Activated CD4-positive, CD25-positive, alpha-beta regulatory T cell treated with anti-CD3 and anti-CD28 coated beads, Interleukin-2, amount 50 U/mL, for 24 hours (primary cell): ENCODE measurements at places on chromosomes 11 and 22.
A peak's percentile ranks its signal among the peaks of the same experiment; 100 is the strongest.

DNA sequence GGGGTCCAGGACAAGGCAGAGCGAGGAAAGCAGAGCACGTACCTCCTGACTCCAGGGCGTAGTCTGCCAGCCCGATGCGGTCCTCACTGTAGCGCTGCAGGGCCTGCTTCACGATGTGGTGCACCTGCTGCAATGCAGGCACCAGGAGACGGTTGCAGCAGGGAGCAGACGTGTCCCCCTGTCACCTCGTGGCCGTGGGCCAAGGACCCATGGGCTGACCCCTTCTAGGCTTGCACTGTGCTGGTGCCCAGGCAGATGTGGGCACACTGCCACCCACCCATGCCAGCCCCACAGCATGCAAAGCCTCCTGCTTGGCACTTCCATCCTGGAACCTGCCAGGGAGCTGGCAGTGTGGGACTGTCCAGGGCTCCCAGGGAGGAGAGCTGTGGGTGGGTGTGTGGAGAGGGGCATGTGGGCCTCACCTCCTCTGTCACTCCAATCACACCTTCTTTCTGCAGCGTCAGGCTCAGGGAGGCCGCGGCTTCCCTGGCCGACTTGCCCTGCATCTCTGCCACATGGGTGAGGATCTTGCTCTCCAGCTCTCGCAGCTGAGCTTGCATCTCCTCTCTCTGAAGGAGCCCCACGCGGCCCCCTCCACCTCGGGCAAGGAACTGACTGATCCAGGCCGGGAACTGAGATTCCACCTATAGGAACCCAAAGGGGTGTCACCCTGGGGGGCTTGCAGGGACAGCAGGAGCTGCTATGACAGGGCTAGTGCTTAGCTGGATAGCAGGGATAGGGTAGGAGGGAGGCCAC lies 16.3 kb downstream of the SUN2 start:
- no peak for ATAC-seq

DNA sequence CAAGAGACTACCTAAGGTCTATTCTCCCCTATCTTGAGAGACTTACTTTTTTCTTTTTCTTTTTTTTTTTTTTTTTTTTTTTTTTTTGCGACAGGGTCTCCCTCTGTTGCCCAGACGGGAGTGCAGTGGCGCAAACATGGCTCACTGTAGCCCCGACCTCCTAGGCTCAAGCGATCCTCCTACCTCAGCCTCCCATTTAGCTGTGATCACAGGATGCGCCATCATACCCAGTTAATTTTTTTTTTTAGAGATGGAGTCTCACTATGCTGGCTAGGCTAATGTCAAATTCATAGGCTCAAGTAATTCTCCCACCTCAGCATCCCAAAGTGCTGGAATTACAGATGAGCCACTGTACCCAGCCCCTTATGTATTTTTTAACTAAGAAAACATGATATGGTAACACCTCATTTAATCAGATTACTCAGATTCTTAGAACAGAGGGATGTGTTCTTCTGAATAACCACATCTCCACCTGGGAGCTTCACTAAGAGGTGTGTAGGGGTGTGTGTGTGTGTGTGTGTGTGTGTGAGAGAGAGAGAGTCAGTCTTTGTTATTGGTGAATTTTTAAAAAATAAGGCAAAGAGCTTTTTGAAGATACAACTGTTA lies 102.9 kb downstream of the USP35 start:
- ATAC-seq, result peak; percentile 63

DNA sequence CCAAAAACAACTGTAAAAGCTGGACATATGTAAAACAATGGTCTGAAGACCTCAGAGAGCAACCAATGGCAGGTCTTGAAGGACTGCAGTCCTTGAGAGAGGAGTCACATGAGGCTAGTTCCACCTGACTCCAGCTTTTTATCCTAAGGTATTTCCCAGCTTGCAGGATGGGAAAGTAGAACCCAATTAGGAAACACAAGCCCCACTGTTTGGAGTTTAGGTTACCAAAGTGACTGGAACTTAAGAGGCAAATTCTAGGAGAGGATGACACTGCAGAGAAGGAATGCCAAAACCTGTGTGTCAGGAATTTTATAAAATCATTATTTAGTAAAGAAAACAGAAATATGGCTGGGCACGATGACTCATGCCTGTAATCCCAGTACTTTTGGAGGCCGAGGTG lies 18.4 kb downstream of the OR2AT4 start:
- no peak for ATAC-seq

- ATAC-seq, result no peak
These were observed 839 bp downstream of the CEP164 start for GRCh38 chr11:117328375-117329010.

GRCh38 chr11:34238533-34238932 lies 119.3 kb downstream of the ABTB2 start:
- no peak for ATAC-seq

DNA sequence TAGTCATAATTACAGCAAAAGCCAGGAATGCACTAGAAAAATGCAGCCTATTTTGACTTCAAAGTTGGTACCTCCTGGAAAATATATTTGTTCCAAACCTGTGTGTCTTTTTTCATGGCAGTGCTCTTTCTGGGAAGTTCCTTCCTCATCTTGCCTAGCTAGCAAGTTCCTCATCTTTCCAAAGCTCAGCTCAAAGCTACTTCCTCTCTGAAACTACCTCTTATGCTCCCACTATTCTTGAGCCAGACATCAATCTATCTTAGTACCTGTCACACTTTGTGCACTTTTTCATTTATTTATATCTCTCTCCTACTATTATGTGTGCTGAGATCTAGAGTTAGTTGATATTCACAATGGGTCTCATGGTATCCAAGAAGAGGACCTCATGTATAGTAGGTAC lies 191.6 kb upstream of the CCDC90B start:
- no peak for ATAC-seq

- no peak for ATAC-seq
These were observed 267.6 kb upstream of the DDI1 start for GRCh38 chr11:103768816-103769215.

- no peak for ATAC-seq
These were observed 91.3 kb downstream of the MYEOV start for GRCh38 chr11:69385144-69385820.

DNA sequence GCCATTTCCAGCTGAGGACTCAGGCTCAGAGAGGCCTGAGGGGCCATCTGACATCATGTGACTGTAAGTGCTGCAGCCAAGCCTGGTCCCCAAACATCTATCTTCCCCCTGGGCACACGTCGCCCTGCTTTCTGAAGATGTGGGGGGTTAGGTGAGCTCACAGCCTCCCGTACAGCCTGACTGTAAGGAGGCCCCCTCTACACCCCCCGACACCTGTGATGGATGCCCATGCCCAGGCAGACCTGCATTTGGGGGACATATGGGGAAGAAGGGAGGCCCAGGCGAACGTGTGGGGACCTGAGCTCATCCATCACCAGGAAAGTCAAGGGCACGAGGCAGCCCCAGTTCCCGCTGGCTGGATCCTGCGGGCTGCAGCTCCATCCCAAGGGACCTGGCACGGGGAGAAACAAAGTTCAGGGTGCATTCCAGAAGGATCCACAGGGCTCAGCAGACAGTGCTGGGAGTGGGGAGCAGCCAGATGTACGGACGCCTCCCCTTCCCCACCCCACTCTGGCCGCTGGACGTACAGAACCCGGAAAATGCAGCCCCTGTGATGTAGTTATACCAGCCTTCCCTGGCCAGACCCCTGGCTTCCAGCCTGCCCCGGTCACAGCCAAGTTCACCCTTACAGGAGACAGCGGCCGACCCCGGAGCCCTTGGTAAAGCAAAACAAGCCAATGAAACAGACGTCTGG lies 1431.4 kb downstream of the BRD1 start:
- ATAC-seq, result no peak

DNA sequence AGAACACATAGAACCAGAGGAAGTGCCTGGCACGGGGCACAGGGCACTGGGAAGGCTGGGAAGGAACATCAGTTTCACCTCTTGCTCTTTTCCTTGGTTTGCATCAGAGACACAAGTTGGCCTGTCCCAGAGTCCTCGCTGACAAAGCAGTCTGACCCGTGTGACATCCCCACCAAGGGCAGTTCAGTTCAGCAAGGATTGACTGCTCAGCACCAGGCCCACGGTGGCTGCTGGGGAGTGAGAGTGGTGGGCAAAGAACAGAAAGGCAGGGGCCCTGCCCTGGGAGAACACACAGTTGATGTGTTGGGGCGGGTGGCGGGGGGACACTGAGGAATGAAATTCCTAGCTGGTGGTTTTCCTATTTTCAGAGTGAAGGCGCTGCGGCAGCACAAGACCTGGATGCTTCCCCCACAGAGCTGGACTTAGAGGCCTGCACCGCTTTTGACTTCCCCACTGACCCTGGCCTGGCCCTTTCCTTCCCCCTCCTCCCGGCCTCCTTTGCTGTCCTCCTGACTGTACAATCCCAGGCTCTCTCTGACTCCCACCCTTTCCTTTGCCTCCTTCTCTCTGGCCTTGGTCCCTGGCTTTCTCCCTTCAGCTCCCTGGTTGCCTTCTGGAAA lies 2.2 kb upstream of the TMPRSS13 start:
- ATAC-seq, result no peak

GRCh38 chr11:119885861-119886567 lies 157.0 kb upstream of the NECTIN1 start:
- no peak for ATAC-seq

DNA sequence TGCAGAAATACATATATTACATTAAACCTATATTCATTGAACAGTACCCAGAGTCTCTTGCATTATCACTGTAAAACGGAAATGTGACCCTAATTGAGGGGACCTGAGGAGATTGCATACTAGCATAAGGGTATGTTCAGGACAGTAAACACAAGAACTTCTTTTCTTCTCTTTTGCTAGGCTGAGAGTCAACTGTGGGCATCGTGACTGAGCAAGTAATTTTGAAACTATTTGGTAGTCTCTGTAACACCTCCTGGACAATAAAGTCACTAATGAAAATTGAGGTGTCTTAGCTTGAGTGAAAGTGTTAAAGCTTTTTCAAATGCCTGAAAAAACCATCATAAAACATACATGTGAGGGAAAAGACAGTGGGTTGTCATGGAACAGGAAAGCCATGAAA lies 90.9 kb downstream of the PDHX start:
- no peak for ATAC-seq

DNA sequence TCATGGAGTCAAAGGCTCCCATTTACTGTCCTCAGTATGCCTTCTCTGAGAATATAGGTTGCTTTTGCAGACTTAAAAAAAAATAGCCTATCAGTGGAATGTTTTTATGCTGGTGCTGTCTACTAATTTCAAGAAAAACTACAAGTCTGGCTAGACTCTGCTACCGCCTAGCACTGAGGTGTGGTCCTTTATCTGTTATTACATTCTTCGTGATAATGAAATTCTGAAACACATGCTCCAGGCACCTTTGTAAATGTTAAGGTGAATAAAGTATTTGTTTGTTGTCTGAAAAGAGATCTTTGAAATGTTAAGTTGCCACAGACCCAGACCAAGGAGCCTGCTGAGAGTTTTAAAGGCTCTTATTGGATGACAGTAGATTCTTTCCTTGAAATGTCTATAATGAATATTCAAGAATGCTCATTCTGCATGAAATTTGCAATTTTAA lies 95.3 kb downstream of the DBX1 start:
- ATAC-seq, result no peak

GRCh38 chr11:129460714-129461113 lies 85.1 kb downstream of the BARX2 start:
- ATAC-seq, result no peak

GRCh38 chr11:7612056-7612660 lies 61.1 kb downstream of the CYB5R2 start:
- no peak for ATAC-seq

DNA sequence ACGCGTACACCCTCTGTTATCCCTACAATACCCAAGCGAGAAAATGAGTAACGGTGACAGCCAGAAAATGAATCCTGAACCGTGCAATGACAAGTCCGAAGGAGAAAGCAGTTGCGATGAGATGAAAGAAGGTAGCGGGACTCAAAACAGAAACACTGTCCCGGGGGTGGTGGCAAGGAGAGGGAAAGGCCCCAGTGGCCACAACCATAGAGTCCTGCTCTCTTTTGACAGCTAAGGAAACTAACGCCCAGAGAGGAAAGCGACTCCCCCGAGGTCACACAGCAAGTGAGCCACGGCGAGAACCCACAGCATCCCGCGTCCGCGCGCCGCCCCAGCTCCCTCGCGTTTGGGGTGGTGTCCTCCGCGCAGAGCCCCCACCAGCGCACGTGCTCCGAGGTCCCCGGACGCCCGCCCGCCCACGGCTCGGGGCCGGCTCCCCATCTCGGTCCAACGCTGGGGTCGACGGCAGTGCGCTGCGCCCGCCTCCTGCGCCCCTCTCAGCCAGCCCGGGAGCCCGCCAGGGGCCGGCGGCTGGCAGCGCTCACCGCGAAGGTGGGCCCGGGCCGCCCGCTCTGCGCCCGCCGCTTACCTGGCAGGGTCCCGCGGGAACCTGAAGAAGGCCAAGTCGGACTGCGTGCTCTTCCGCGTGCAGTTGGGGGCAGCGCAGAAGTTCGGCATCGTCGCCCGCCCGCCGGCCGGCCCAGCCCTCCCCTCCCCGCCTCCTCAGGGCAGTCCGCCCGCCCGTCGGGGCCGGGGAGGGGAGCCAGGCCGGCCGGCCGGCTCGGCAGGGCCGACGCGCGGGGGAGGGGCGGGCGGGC lies 564 bp downstream of the THAP12 start:
- ATAC-seq, result peak; percentile 31

DNA sequence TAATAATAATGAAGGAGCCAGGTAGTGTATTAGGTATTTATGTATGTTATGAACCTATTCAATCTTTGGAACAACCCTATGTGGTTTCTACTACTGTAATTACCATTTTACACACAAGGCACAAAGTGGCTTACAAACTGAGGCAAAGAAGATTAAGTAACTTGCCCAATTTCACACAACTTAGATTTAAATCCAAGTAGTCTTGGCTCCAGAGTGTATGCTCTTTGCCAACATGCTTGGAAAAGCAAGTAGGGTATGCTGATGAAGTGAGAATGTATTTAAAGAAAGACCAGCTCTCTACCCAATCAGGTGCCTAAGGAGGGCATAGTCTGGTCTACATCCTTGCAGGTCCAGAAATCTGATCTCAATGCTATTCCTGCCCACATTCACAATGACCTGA lies 463.2 kb downstream of the METTL15 start:
- ATAC-seq, result no peak

DNA sequence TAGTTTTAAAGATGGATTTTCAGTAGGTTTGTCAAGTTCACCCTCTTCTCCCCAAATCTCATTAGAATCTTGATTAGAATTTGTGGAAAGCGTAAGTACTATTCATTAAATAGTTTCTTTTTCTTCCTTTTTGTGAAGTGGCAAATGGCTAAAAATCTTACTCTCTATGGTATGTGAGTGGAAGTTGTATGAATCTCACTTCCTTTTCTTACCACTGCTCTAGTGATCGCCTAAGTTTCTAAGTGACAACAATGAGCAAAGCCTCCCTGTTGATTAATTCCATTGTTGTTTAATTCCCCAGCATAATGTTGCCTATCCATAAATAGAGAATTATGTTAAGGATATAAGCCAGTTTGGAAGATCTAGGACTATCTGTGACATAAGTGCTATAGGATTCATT lies 82.7 kb downstream of the PGR start:
- no peak for ATAC-seq

DNA sequence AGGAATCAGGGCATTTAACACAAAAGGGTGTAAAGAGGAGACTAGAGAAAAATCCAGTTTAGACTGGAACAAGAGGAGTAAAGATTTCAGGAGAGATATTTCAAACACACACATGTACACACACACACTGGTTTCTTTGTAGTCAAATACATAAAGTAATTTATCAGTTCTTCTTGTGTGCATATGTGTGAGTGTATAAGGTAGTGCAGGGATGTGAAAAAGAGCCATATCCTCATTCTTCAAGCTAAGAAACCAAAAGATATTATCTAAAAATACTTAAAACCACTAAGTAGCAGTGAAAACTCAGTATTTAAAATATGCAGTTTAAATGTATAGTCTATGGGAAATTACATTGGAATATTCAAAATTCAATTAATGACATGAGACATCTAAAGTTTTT lies 52.5 kb upstream of the CARD18 start:
- no peak for ATAC-seq

- ATAC-seq, result no peak
These were observed 22.0 kb downstream of the PIH1D2 start for GRCh38 chr11:112051768-112052167.
